ENCODE measurements at places on chromosomes 1 and 21.

DNA sequence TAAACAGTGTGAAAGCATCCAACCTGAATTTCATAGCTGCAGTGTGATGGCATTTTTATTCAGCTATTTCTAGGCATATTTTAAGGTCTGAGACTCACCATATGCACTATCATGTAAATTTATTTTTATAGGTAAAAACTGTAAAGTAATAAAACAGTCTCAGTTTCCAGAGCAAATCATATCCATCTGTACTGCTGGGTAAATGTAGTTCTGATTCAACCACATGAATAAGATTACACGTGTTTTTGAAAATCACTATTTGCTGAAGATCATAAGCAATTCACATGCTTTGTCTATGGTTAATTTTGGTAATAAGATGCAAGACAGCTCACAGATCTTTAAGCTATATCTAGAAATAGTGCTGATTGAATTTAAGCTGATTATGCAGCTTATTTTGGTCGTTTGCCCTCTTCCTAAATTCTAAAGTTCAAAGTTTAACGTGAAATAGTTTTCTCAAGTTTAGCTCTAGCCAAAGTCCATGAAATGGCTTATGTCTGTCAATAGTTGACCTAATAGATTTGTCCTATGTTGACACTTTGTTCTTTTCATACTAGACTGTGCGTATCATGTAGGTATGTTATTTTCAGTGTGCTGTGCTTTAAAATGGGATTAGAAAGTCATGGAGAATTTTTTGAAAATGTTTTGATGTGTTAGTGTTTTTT, 489.0 kb downstream of the USP25 start:
- no peak for DNase-seq

DNA sequence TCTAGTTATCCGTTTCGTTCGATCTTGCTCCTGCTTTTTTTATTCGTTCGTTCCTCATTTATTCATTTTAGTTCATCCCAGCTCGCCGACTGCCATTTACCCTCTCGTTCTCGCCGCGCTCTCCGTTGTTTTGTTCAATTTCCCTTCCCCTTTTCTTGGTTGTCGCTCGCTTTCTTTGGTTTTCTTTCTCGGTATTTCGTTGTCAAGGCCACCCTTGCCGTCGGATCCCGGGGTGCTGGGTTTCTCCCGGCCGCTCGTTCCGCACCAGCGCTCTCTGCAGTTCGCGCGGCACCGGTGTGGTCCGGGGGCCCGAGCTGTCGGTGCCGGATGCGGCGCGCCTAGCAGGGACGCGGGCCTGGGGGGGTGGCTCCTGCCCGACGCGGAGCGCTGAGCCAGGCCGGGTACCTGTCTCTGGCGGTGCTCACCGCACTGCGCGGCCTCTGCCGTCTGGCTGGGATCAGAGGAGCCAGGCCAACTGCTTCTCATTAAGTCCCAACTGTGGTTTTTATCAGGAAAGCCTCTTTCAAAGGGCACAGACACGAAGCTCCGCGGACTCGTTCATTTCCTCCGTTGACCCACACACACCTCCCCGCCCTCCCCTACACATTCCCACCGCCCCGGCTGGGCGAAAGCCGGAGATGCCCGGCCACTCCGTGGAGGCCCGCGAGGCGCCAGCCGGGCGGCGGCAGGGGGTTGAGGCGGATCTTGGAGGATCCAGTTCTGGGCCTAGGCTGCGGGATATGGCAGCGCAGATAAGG, 1.6 kb downstream of the ALX3 start:
- DNase-seq: peak; percentile 83

DNA sequence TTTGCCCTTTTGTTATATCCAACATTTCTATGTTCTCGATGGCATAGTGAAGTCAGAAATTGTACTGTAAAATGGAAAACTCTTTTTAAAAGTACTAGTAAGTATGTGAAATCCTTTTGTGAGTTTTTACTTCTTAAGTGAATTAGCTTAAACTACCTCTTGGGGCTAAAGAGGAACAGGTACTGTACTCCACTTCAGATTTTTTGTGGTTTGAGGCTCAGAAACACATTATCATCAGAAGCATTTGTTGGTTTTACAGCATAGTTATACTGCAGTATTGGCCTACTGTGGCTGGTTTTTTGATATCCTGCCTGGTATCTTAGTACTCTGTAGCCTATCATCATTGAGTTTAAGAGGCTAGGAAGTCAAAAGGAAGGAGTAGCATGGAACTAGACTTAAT, 117.2 kb downstream of the NRDC start:
- no peak for DNase-seq

DNA sequence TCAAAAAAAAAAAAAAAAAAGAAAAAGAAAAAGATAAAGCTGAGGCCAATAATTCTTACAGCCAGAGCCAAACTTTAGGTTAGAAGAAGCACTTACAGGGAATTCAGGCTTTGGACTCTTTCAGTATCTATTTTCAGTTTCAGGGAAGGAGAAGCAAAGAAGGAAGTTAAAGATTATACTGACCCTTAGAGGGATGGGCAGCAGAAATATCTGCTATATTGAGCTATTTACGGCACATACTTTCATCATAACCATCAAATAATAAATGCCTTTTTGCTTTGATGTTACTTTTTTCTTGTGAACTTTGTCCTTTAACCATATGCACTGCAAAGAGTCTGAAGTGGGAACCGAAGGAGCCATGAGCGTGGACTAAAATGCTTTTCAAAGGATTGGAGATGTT, 42.0 kb downstream of the TM2D1 start:
- DNase-seq: no peak

DNA sequence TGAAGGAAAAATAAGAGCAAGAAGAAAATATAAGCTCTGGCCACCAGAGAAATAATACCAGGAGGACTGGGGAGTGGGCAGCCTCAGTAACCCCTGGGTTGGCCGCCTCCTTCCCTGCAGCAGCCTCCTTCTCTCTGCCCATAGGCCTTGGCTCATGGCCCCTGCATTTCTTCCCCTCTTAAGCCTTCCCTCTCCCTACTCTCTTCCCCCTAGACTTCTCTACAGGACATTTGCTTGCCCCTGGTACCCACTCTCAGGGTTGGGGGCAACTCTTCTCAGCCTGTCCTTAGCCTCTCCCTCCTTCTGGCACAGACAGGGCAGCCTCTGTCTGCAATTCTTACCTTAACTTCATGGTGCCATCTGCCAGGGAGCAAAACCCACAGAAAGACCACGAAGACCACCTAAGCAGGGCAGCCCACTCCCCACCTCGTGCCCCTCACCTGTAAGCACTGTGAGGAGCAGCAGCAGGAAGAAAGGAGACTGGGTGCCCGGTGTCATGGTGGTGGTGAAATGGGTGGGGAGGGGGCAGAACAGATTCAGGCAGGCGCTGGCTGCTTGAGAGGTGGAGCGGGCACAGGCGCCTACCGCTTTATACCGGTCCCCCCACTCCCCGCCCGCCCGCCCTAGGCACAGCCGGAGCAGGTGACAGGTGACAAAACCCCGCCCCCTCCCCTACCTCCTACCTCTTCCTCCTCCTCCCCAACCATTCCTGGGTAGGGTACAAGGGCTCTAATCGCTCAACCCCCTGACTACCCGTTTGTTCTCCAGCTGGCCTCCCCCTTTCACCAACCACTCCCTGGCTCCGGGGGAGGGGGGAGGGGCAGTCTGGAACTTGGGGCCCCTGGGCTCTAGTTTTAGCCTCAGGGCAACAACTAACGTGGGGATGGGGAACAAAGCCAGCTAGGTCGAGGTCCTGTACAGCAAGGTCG, 15.1 kb downstream of the THBS3 start:
- no peak for DNase-seq

- no peak for DNase-seq
Measured at GRCh38 chr1:175221557-175222175, 29.1 kb upstream of the KIAA0040 start.

GRCh38 chr1:230639714-230640209, 2.5 kb upstream of the COG2 start:
- no peak for DNase-seq

- DNase-seq: peak; percentile 58
Measured at GRCh38 chr1:239388159-239388485, 1.8 kb downstream of the CHRM3 start.

DNA sequence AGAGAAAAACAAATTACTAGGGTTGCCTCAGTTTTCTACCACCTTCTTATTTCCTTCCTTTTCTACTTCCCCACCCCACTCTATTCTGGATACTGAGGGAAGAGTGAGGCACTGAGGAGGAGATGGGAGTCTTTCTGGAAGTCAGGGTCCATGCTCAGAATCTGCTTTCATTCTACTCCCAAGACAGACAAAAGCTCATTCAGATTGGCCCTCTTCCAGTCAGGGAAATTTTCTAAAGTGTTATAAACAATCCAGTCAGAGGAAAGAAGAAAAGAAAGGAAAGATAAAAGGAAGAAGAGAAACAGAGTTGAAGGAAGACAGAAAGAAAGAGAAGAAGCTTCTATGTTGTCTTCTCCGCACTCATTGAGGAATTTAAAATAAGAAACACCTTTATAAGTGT, 228.6 kb downstream of the COP1 start:
- DNase-seq: no peak

- DNase-seq: no peak
Measured at GRCh38 chr1:232624546-232625281, 5.2 kb downstream of the SIPA1L2 start.

DNA sequence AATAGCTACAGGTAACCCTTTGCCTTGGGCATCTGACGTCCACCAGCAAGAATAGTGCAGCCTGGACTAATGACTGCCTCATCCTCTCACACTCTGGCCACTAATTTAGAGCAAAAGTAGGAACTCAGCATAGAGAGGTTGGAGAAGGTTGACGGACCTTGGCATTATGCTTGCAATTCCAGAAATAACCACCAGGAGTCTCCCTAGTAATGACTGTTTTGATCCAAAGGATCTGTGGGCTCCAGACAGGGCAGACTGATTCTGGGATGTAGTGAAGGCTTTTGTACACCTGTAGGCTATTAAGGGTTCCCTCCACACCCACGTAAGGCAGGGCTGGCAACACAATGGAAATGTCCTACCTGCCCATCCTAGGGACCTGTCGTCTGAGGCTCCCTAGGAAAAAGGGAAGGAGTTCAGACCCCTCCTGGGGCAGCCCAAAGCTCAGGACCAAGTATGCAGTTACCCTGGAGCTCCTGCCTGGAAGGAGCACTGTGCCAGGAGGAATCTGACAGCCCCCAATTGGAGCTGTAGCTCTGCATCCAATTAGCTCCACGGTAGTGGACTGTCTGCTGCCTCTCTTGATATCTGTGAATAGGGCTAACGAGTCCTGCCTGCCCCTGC, 91.0 kb upstream of the TMEM51 start:
- DNase-seq: no peak

- no peak for DNase-seq
Measured at GRCh38 chr1:167826127-167826526, 87.8 kb downstream of the ADCY10 start.

- no peak for DNase-seq
Measured at GRCh38 chr1:67717876-67718275, 32.9 kb downstream of the GADD45A start.

GRCh38 chr1:117318426-117318825, 48.8 kb upstream of the MAN1A2 start:
- no peak for DNase-seq

GRCh38 chr1:111990878-111991718, 1.6 kb upstream of the KCND3 start:
- peak; percentile 75 for DNase-seq

- DNase-seq: peak; percentile 57
Measured at GRCh38 chr1:178651742-178652141, 73.3 kb upstream of the RALGPS2 start.

DNA sequence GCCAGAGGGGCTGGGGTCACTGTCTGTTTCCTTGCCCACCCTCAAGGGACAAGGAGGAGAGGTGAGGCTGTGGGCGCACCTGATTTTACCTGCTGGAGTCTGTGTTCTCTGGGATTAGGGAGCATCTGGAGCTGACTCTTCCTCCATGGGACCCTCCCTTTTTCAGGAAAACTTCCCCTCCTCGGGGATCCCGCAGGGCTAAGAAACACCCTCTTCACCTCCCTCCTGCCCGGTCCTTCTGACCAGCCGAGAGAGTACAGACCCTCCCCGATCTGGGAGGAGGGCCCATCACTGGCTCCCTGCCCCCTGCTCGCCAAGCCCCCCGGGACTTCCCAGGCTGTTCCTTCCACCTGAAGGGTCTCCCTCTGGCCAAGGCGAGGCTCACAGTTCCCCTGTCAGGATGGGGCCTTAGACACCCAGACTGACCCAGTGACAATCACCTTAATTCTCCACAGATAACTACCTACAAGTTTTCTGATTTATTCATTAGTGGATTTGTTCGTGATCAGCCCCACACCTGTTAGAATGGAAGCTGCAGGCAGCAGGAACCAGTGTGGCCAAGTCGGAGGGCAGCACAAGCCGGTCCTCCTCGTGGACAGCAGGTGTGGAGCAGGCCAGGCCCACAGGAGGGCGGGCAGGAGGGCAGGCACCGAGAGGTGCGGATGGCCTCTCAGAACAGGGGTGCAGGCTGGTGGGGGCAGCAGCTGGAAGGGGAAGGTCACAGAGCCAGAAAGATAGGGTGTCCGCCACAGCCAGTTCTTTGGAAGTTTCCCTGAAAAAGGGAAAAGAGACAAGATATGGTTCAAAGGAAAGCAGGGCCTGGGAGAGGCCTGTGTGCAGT, 15.9 kb upstream of the SAMD11 start:
- DNase-seq: no peak

- DNase-seq: no peak
Measured at GRCh38 chr1:82015444-82015843, 214.7 kb downstream of the ADGRL2 start.

DNA sequence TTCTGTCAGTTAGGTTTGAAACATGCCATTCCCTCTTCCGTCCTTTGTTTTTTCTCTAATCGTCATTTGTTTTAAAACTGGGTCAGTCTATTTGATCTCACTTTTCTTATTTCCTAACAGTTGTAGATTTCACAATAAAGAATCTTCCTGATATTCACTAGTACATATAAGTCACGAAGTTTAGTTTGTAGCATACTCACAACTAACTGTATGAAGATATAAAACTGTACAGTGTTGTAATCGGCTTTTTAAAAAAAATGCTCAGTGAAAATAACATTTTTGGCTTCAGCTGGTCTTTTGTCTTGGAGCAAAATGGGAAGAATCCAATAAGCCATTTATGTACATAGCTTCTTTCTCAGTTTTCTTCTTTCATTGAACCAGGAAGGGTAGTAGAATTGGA, 78.3 kb downstream of the NCAM2 start:
- peak; percentile 7 for DNase-seq

GRCh38 chr1:60073605-60074278, at the start of gene C1orf87:
C1orf87 (minus strand) TSS chr1:60073770; CDS start chr1:60072643, 1,127 bp downstream.
- no peak for DNase-seq

DNA sequence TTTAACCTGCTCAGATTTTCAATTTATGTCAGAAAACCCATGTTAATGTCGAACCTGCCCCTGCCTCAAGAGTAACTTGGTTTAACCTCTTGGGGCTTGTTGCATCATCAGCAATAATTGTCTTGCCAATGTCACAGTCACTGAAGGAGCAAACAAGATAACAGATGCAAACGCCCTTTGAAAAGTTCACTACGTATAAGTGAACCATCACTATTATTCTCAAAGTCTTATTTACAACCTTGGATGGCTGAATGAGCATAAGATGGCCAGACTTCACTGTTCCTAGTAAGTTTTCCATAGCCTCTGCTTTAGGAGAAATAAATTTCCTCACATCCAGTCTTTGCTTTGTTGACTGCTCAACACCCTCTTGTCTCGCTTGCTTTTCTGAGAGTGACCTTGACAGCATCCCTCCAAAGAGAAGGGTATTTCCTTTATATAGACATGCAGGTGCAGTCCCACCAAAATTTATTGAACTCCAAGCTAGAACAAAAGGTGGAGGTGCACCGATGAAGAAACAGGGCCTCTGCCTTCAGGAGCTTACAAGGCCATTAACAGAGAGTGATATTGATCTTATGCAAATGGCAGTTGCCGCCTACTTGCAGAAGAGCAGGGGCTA, 749 bp upstream of the LRIG2 start:
- DNase-seq: no peak

All from eye (tissue), 1 donor.